ENCODE measurements at places on chromosomes 5 and 9. TPM values are rescaled to one million over a fixed set of nuclear protein-coding genes. Genes with fewer than 3 reads are reported as not detected.

RGS14 gene
- total RNA-seq: 6.3 TPM

MOCS2 gene
- 20.9 TPM for total RNA-seq

HSPA4 gene
- total RNA-seq: 73.6 TPM

STPG3 gene
- not detected for total RNA-seq

CCDC171 gene
- total RNA-seq: 4.4 TPM

ACTBL2 gene
- under 0.01 TPM for total RNA-seq

SLC6A7 gene
- total RNA-seq: not detected

OTP gene
- not detected for total RNA-seq

RASGRF2 gene
- total RNA-seq: 12.0 TPM

IL7R gene
- total RNA-seq: 0.79 TPM

Data from bronchial smooth muscle cell (primary cell).